ENCODE measurements at places on chromosomes 4 and X.

GRCh38 chr4:145351162-145351561 lies 130.5 kb upstream of the SMAD1 start:
- no peak for DNase-seq
- no peak overlapping the region for H3K4me3 ChIP-seq
- no peaks in the 10 kb centered on the region for H3K36me3 ChIP-seq
- H3K27me3 ChIP-seq: peaks cover 4% of the 10 kb centered on the region

DNA sequence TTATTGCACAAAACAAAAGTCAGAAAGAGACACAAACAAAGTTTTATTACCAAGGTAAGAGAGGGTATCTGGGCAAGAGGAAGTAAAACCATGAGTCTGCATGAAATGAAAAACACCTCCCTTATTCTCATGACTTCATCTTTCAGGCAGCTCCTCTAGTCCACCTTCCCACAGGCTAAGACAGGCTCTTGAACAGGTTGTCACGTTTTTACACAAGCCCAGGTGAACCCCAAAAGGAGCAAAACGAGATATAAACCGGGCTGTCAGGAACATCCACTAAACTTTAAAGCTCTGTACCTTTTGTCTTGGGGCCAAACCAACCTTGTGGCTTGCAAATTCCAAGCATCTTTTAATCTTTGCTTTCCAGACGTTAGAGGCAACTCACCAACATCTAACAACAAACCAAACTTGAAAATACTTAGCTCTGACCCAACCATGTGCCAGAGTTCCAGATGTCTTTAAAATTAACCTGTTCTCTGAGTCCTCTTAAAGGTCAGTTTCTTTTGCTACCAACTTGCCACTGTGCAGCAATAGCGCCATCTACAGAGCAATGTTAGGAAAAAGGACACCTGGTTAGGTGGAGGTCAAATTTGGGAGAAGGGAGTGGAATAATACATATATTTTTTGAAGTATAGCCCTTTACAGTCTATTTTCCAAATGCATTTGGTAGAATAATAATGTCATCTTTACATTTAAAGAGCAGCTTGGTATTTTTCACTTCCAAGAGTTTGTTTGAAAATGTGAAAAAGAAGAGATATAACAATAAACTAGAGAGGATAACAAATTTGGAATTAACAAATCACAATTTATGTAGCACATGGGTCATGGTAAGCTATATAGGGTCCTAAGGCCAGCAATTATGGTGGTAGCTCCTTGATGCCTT lies 73.1 kb downstream of the QRFPR start:
- no peaks in the 10 kb centered on the region for H3K36me3 ChIP-seq
- peak overlapping the region; percentile 86 for H3K27ac ChIP-seq
- DNase-seq: peak; percentile 74
- peak overlapping the region; percentile 27 for H3K4me3 ChIP-seq

DNA sequence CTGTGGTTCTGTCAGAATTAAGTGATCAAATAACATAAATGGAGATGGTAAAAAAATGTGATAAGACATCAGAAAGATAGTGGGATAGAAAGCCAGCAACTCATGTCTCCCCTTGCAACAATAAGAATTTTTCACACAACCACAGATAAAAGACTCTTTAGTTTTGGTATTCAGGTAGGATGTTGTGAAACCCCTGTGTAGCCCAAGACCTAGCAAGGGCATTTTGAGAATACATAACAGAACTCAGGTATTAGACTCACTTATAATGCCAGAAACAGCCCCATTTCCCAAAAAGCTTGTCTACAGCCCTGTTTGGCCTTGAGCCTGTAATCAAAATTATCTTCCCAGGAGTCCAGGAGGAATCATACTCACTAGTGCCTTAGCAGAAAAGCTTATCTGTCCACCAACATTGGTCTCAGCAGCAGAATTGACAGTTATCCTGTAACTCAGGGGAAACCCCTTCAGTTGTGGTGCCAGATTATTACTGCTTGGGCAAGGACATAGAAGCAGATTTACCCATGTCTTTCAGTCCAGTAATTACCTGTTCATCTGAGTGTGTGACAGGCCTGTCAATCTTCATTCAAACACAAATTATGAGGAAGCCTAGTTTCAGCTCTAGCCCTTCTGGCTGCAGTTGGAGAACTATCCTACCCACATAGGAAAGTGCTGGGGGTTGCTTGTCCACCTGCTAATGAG lies 41.0 kb upstream of the UGT2B17 start:
- H3K4me3 ChIP-seq: no peak overlapping the region
- DNase-seq: no peak
- H3K27me3 ChIP-seq: no peaks in the 10 kb centered on the region
- H3K27ac ChIP-seq: no peak overlapping the region
- no peaks in the 10 kb centered on the region for H3K36me3 ChIP-seq

DNA sequence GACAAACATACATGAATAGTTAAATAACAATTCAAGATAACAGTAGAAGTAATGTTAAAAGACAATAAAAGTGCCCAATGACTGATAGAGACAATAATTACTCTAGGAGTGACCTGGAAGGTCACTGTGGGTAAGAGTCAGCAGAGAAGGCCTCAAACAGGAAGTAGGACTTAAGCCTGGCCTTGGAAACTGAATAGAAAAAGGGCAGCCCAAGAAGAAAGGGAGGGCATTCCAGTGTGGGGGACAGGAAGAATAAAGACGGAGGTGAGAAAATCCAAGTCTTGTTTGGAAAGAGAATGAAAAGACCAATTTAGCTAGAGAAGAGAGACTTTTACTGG lies 6.0 kb downstream of the P2RY4 start:
- H3K36me3 ChIP-seq: no peaks in the 10 kb centered on the region
- H3K4me1 ChIP-seq: peaks cover 11% of the 10 kb centered on the region
- DNase-seq: no peak
- no peak overlapping the region for H3K27ac ChIP-seq

DNA sequence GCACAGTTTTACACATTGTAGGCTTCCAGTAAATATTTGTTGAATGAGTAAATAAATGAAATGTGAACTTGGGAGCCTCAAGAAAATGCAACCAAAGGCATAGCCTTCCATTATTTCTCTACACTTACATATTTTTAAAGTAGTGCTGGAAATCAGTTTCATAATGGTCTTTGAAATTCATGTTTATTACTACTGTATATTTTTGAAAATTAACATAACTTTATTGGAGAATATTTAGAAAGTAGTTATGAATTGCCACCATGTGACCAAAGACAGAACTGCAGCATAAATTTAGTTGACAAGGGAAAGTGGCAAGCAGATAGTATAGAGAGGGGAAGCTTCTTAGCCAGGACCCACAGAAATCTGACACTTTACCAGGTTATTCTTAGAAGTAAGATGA lies 6.4 kb downstream of the TCEAL8 start:
- peaks cover 3% of the 10 kb centered on the region for H3K36me3 ChIP-seq
- H3K27me3 ChIP-seq: no peaks in the 10 kb centered on the region
- H3K27ac ChIP-seq: no peak overlapping the region
- no peak for DNase-seq

GRCh38 chr4:8703401-8703696 lies 110.8 kb downstream of the CPZ start:
- H3K27ac ChIP-seq: no peak overlapping the region
- no peaks in the 10 kb centered on the region for H3K27me3 ChIP-seq
- no peaks in the 10 kb centered on the region for H3K4me1 ChIP-seq

- H3K27me3 ChIP-seq: no peaks in the 10 kb centered on the region
- no peak overlapping the region for H3K27ac ChIP-seq
- no peak overlapping the region for H3K4me3 ChIP-seq
- H3K4me1 ChIP-seq: no peaks in the 10 kb centered on the region
- DNase-seq: no peak
These were observed 40.2 kb upstream of the HGFAC start for GRCh38 chr4:3401436-3402171.

DNA sequence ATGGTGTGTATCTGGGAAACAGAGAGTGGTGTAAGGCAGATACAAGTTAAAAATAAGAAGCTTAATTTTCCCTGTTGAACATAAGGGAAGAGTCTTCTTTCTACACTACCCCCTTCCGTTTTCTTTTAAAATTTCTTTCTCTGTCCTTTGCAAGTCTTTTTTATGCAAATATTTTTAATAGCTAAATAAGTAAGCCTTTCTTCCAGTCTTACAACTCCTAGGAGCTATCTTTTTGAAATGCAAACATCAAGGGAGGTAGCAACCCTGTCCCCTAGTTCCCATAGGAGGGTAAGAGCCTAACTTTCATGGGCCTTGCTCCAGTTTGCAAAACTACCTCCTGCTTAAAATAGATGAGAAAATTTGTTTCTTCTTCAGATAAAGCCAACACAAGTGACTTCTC lies 121.5 kb downstream of the MBNL3 start:
- H3K4me1 ChIP-seq: no peaks in the 10 kb centered on the region
- H3K4me3 ChIP-seq: no peak overlapping the region
- DNase-seq: no peak
- no peak overlapping the region for H3K27ac ChIP-seq
- no peaks in the 10 kb centered on the region for H3K27me3 ChIP-seq
- H3K36me3 ChIP-seq: peaks cover 1% of the 10 kb centered on the region

DNA sequence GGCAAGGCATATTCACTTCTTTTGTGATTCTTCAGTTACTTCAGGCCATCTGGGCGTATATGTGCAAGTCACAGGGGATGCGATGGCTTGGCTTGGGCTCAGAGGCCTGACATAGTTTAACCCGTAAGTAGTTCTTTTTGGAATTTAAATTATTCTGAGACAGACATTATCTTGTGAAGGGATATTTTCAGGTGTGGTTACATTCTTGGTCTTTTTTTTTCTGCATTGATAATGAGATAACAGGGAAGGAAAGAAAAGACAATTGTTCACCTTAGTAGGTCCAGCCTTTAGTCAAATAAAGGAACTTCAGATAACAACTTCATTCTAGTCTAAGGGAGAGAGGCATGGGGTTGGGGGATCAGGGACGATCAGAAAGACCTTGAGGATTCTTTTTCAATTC lies 74.8 kb downstream of the TEX13C start:
- no peaks in the 10 kb centered on the region for H3K4me1 ChIP-seq
- H3K36me3 ChIP-seq: no peaks in the 10 kb centered on the region
- H3K27me3 ChIP-seq: no peaks in the 10 kb centered on the region
- no peak overlapping the region for H3K4me3 ChIP-seq

GRCh38 chrX:20720954-20721626 lies 454.4 kb upstream of the RPS6KA3 start:
- no peaks in the 10 kb centered on the region for H3K4me1 ChIP-seq
- no peak overlapping the region for H3K4me3 ChIP-seq

DNA sequence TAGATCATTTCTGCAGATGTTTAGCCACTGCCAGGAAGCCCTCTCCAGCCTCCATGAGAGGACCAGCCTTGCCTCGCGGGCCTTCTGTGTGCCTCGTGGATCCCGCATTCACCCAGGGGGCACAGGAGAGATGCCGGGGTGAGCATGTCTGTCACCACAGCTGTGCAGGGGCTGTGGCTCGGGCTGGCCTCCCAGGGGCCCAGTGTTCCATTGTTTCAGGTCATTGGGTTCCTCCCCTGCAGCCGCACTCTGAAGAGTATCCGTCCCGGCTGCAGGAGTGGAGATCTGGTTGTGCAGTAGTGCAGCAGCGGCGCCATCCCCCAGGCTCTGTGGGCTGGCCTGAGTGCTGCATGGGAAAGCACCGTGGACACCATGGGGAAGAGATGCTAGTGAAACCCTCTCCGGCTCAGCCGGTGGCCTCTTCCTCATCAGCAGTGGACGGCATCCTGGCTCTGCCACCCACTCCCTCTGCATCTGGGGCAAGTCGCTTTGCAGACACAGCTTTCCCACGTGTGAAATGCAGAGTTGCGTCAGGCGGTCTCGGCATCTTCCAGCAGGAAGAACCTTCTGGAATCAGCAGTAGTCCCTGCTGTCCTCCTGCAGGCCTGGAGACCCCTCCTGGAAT lies 29.1 kb downstream of the TBC1D14 start:
- H3K36me3 ChIP-seq: peaks cover 22% of the 10 kb centered on the region
- H3K27me3 ChIP-seq: no peaks in the 10 kb centered on the region
- no peak overlapping the region for H3K27ac ChIP-seq
- peaks cover 65% of the 10 kb centered on the region for H3K4me1 ChIP-seq
- no peak overlapping the region for H3K4me3 ChIP-seq
- no peak for DNase-seq

DNA sequence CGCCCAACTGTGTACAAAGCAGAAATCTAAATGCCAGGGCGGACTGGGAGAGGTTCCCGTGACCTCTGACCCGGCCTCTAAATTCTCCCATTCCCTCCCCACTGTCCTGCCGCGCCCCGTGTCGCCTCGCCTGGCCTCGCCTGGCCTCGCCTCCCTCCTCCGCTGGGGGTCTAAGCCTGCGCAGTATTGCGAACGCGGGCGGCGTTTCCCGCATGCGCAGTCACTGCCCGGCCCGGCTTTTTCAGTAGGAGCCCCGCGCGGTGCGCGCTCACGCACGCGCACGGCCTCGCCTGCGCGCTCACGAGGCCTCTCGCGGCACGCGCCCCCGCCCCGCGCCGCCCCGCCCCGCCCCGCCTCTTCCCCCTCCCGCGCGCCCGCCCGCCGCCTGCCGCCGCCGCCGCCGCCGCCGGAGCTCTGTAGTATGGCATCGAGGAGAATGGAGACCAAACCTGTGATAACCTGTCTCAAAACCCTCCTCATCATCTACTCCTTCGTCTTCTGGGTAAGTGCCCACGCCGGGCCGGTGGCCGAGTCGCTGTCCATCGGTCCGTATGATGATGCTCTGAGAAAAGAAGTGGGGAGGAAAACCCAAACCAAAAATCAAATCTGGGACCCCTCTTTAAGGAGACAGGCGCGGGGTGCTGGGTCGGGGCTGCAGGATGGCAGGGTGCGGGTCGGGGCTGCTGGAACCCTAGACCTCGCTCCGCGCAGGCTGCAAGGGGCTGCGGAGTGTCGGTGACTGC lies at the start of gene TSPAN7:
Gene TSPAN7, plus strand, starts transcription at position 417 of the 743 bp plus-strand sequence. Its CDS starts 5 bp downstream, at position 422.
- H3K27me3 ChIP-seq: peaks cover 23% of the 10 kb centered on the region
- peak within 1 kb of the TSS; percentile 65 for H3K4me3 ChIP-seq
- peak; percentile 77 for DNase-seq
- H3K27ac ChIP-seq: no peak within 1 kb of the TSS

DNA sequence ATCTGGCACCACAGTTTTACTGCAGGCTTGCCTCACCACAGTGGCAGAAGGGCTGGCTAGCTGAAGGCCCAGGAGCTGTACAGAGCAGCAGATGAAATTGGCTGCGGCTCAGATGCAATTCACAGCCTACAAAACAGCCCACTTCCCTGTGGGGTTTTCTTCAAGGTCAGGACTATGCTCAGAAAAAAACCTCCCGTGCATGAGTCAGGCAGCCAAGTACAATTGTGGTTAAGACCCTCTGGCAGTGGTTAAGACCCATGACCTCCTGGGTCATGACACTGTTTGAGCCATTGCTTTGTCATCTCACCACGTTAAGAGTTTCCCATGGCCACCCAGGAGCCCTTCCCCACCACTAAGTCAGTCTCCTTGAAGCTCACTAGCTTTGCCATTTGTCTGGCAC lies 276.3 kb downstream of the HNRNPD start:
- no peak for DNase-seq
- no peaks in the 10 kb centered on the region for H3K4me1 ChIP-seq
- no peak overlapping the region for H3K4me3 ChIP-seq
- H3K27me3 ChIP-seq: no peaks in the 10 kb centered on the region

- H3K4me3 ChIP-seq: peak overlapping the region; percentile 92
- peaks cover 20% of the 10 kb centered on the region for H3K36me3 ChIP-seq
- H3K27ac ChIP-seq: peak overlapping the region; percentile 93
- peaks cover 28% of the 10 kb centered on the region for H3K4me1 ChIP-seq
These were observed 725 bp downstream of the SMC1A start for GRCh38 chrX:53421772-53422085.

GRCh38 chrX:9530848-9531274 lies 66.0 kb downstream of the TBL1X start:
- peak; percentile 77 for DNase-seq
- H3K27me3 ChIP-seq: no peaks in the 10 kb centered on the region
- H3K4me1 ChIP-seq: peaks cover 35% of the 10 kb centered on the region
- peak overlapping the region; percentile 49 for H3K27ac ChIP-seq
- no peak overlapping the region for H3K4me3 ChIP-seq

- peak overlapping the region; percentile 20 for H3K4me3 ChIP-seq
- DNase-seq: no peak
- H3K36me3 ChIP-seq: no peaks in the 10 kb centered on the region
- peaks cover 21% of the 10 kb centered on the region for H3K4me1 ChIP-seq
These were observed 6.0 kb upstream of the BCOR start for GRCh38 chrX:40103565-40104323.

Data from activated CD8-positive, alpha-beta memory T cell treated with anti-CD3 and anti-CD28 coated beads, Interleukin-2, amount 10 ng/mL, durations not matched to agents 7 days and 5 days (primary cell).